NCI-H1105 (cell line): ENCODE measurements at places on chromosomes 2 and 18.

DNA sequence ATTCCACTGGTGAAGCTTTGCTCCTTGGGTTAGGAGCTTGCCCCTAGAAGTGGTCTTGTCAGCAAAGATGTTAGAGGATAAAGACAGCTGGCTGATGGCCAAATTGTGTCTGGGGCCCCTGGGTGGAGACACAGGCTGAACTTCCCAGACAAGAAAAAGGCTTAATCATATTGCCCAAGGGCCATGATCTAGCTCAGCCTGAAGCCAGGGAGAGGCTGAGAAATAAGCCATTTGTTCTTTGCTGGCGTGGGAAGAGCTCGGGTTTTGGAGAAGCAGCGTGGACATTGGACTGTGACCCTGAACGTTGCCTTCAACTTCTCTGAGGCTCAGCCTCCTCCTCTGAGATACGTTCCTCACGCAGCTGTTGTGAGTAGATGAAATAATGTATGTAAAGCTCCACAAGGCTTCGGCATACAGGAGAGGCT is 153.0 kb downstream of the ZFP36L2 start:
- DNase-seq, result no peak

DNA sequence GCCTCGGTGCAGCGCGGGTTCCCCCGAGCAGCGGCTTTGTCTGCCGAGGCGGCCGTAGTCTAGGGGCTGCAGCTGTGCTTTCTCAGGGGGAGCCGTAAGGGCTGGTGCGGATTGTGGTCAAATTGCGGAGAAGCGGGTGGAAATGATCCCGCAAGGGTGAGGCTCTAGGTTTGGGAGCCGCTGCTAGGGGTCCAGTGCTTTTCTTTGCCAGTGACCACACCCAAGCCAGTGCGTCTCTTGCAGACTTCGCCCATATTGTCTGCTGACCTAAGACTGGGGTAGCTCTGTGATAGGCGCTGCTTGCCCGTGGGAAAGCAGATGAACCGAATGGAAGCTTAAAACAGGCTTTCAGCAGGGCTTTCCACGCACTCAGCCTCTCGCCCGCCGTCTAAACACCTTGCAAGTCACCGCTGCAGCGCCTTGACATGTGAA is 2.1 kb downstream of the DPYSL5 start:
- no peak for DNase-seq

DNA sequence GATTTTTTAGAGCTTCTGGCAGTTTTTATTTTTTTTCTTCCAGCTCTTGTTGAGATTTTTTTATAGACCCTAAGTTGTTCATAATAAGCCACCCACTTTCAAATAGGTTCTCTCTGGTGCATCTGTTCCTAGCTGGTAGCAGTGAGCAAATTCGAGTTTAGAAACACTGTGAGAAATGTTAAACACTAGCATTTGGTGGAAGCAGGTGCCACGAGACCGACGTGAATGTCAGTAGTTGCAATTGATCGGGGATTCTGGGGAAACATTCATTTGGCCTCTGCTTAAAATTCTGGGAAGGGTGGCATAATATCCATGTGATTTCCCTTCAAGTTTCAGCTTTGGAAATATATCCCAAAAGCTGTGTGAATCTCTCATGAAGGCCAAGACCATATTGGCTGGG is 435.0 kb downstream of the RNF144A start:
- no peak for DNase-seq

DNA sequence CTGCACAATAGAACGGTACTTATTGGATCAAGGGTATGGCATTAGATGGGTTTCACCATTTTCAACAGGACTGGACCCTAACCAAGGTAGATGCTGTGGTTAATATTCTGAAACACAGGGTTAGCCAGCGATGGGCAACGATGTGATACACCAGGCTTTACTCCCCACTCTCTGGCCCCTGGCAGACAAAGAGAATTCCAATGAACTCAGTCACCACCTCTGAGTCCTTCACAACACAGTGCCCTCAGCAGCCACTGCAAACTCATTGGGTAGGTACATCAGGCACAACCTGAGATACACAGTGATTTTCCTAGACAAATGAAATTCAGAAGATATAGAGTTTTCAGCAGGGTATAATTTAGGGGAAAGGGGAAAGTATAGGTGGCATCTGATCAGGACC is 634.5 kb downstream of the ZEB2 start:
- no peak for DNase-seq

DNA sequence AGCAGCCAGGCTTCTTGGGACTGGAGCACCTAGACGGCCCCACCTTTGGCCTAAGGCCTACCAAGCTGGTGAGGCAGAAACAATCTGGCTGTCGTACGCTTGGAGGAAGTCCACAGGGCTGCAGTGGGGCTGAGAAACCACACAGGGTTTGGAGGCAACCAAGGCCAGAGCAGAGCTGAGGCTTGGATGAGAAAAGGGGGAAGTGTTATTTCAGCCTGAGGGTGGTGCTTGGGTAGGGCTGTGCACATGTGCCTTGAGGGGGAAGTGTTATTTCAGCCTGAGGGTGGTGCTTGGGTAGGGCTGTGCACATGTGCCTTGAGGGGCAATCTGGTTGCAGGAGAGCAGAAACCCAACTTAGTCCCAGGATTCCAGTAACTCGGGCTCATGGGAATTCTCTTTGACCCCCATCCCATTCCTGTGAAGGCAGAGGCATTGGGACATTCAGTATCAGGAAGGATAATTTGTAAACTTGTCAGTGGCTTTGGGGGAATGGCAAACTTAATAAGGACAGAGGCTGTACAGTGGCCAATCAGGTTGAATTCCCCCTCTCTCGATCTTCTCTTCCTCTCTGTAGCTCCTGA is 971 bp upstream of the FBXO41 start:
- no peak for DNase-seq

- DNase-seq, result no peak
Measured at GRCh38 chr2:46589356-46589755, 110.0 kb downstream of the TMEM247 start.
